CD8-positive, alpha-beta memory T cell (primary cell): ENCODE measurements at places on chromosomes 1 and 21. TPM values are rescaled to one million over a fixed set of nuclear protein-coding genes. Genes with fewer than 3 reads are reported as not detected.

GRCh38 chr1:45205011-45205909 is 1.1 kb downstream of the ZSWIM5 start:
- H3K4me1 ChIP-seq = peaks cover 24% of the 10 kb centered on the region
- H3K27ac ChIP-seq = no peak overlapping the region
- no peaks in the 10 kb centered on the region for H3K27me3 ChIP-seq
- H3K36me3 ChIP-seq = no peaks in the 10 kb centered on the region
- DNase-seq = peak; percentile 19

DNA sequence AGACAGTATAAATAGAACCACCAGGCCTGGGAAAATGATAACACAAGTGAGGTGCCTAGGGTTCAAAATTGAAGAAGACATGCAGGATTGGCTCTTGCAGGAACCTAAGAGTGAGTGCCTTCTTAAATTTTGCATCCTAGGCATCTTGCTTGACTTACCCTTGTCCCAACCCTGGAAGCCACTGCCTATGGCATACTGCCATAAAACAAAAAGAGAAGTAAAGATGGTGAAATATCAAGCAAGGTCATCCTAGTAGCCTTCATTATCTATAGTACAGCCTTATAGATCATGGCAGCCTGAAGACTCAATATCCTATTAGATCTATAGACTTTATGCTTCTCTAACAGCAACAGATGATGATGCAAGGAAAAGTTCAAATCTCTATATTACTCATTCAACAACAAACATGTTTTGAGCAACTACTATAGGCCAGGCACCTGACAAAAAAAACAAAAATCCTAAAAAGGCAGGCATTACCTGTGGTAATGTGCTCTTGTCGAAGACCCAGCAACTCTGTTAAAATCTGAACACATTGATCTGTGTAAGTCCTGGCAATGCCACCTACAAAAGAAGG is 6.3 kb downstream of the AP4B1 start:
- DNase-seq = no peak
- H3K36me3 ChIP-seq = peaks cover 58% of the 10 kb centered on the region
- H3K27me3 ChIP-seq = no peaks in the 10 kb centered on the region
- peaks cover 30% of the 10 kb centered on the region for H3K4me1 ChIP-seq
- no peak overlapping the region for H3K4me3 ChIP-seq
- no peak overlapping the region for H3K27ac ChIP-seq

GRCh38 chr1:43900386-43900785 is 33.2 kb upstream of the ARTN start:
- DNase-seq = no peak
- no peaks in the 10 kb centered on the region for H3K4me1 ChIP-seq
- peaks cover 11% of the 10 kb centered on the region for H3K36me3 ChIP-seq
- H3K27ac ChIP-seq = peak overlapping the region; percentile 18

Gene CRP
- not detected for polyA plus RNA-seq

DNA sequence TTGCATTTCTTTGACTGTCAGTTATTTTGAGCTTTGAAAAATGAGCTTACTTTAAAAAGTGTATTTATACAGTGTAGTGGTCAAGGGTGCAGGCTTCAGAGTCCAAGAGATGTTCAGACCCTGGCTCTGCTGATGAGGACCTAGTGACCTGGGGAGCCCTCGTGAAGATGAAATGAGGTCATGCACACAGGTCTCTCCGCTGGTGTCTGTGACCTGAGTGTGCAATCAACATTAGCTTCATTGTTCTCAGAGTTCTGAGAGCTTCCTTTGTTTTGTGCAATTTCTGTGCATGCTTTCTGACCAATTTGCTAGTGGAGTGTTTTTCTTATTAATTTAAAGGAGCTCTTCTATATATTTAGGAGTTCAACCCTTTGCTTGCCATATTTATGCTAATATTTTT is 71.3 kb downstream of the RIPK4 start:
- H3K4me3 ChIP-seq = no peak overlapping the region
- no peaks in the 10 kb centered on the region for H3K27me3 ChIP-seq
- no peaks in the 10 kb centered on the region for H3K4me1 ChIP-seq
- DNase-seq = no peak
- no peaks in the 10 kb centered on the region for H3K36me3 ChIP-seq

- H3K27me3 ChIP-seq = peaks cover 29% of the 10 kb centered on the region
- H3K4me1 ChIP-seq = peaks cover 7% of the 10 kb centered on the region
- no peaks in the 10 kb centered on the region for H3K36me3 ChIP-seq
- DNase-seq = peak; percentile 29
- H3K4me3 ChIP-seq = no peak within 1 kb of the TSS
Measured at GRCh38 chr1:156920233-156921052, at the start of gene LRRC71. Gene LRRC71, plus strand, starts transcription at chr1:156920632. Its CDS starts 172 bp downstream, at chr1:156920804.

GRCh38 chr1:157955857-157956256 is 37.6 kb upstream of the KIRREL1 start:
- H3K4me1 ChIP-seq = no peaks in the 10 kb centered on the region
- H3K36me3 ChIP-seq = no peaks in the 10 kb centered on the region
- H3K27me3 ChIP-seq = no peaks in the 10 kb centered on the region
- no peak for DNase-seq
- no peak overlapping the region for H3K4me3 ChIP-seq

DNA sequence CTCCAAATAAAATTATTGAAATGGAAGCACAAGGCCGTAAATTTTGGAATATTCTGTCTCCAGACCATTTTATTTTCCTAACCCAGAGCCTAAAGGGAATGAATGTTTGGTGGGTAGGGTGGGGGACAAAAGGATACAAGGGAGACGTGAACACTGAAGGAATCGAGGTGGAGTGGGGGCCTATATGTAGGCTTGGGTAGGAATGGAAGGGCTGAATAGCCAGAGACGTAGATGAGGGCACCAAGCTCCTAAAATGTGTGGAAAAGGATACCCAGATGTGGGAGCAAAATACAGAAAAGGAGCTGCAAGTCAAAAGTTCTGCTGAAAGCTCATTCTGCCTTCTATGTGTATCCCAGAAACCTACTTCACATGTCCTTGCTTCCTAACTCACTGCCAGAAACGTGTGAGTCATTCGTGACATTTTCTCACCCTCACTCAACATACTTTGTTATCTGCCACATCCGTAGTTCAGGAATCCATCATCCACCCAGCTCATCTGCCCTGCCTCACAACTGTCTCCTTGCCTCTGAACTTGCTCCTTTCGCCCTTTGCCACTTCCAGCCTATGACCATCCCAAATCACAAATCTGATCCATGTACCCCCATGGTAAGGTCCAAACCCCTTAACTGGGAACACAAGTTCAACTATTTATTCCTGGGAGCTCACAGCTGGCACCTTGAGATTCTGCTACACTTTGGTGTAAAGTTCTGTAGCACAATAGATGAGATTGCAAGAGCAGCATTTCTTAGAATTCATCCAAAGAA is 84.1 kb upstream of the PRDX6 start:
- H3K4me3 ChIP-seq = no peak overlapping the region
- no peaks in the 10 kb centered on the region for H3K27me3 ChIP-seq
- no peaks in the 10 kb centered on the region for H3K36me3 ChIP-seq
- H3K27ac ChIP-seq = no peak overlapping the region

DNA sequence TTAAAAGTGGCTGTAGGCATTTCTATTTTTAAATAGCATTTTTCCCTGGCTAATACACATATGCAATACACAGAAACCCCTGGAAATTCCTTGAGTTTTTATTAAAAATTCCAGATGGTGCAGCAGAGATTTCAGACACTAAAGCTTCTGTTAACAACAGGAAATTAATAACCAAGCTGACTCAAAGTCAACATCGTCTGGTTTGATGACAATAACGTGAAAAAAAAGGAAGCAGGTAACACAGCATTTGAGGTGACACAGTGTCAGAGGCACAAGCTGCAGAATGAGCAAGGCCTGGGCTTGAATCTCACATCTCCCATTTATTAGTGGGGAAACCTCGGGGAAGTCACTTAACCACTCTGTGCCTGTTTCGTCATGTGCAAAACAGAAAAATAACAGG is 64.6 kb upstream of the GJB5 start:
- DNase-seq = no peak
- no peaks in the 10 kb centered on the region for H3K4me1 ChIP-seq
- H3K36me3 ChIP-seq = no peaks in the 10 kb centered on the region
- no peak overlapping the region for H3K4me3 ChIP-seq
- no peak overlapping the region for H3K27ac ChIP-seq

DNA sequence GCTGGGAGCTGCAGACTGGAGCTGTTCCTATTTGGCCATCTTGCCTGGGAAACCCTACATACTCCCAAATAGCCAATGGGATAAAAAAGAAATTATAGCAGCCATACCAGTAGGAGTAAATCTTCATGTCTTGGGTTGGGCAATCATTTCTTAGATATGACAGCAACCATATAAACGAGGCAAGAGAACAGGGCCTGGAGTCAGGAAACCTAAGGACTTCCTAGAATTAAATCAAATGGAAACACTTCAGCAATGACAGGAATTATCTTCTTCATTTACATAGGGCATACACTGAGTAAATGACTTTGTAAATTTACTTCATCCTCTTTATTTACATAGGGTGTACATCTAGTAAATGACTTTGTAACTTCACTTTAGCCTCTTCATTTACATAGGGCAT is 286.6 kb upstream of the POGK start:
- no peak overlapping the region for H3K4me3 ChIP-seq
- no peaks in the 10 kb centered on the region for H3K4me1 ChIP-seq
- no peak for DNase-seq
- no peaks in the 10 kb centered on the region for H3K36me3 ChIP-seq
- H3K27me3 ChIP-seq = no peaks in the 10 kb centered on the region
- H3K27ac ChIP-seq = no peak overlapping the region

GRCh38 chr1:160520999-160521398 is 2.1 kb downstream of the SLAMF6 start:
- H3K27me3 ChIP-seq = no peaks in the 10 kb centered on the region
- H3K4me1 ChIP-seq = peaks cover 68% of the 10 kb centered on the region
- H3K4me3 ChIP-seq = peak overlapping the region; percentile 91
- no peaks in the 10 kb centered on the region for H3K36me3 ChIP-seq

- DNase-seq = no peak
- no peaks in the 10 kb centered on the region for H3K4me1 ChIP-seq
- H3K27ac ChIP-seq = no peak overlapping the region
- H3K27me3 ChIP-seq = no peaks in the 10 kb centered on the region
- no peaks in the 10 kb centered on the region for H3K36me3 ChIP-seq
Measured at GRCh38 chr21:18646116-18646515, 242.5 kb upstream of the TMPRSS15 start.

- no peak overlapping the region for H3K27ac ChIP-seq
- H3K27me3 ChIP-seq = no peaks in the 10 kb centered on the region
- DNase-seq = peak; percentile 76
- H3K4me3 ChIP-seq = no peak overlapping the region
- peaks cover 32% of the 10 kb centered on the region for H3K36me3 ChIP-seq
Measured at GRCh38 chr1:15918962-15919715, 56.8 kb downstream of the ZBTB17 start.

DNA sequence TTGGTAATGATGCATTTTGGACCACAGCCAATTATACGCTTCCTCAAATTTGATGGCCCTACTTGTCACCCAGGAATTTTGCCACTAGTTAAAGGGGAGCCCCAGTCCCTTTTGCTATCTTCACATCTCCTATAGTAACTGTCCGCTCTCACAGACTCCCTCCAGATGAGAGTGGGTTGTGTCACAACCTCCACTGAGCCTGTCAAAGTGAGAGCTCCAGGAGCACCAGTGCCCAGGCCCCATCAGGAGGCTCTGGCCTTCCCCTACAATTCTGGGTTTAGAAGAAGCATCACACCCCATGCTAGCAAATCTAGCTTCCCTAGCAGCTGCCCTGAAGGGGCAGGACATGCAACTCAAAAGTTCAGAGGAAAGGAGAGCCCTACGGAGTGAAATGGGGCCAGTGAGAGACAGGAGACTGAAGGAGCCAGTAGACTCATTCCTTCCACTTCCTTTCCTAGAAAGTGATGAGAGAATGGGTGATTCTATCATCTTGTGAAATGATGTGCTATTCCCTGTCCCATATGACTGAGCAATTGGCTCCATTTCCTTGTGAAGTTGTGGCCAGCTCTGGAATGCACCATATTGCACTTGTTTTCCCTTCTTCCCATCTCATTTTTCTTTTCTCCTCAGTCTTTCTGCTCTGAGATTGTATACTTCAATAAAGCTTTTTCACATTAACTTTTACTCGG is 541.3 kb downstream of the DPYD start:
- no peak overlapping the region for H3K4me3 ChIP-seq
- no peaks in the 10 kb centered on the region for H3K4me1 ChIP-seq
- no peaks in the 10 kb centered on the region for H3K27me3 ChIP-seq
- no peak overlapping the region for H3K27ac ChIP-seq

Gene CTH
- polyA plus RNA-seq = 2.5 TPM

Gene CRB1
- 0.05 TPM for polyA plus RNA-seq

GRCh38 chr21:42923553-42924432 is 1.6 kb downstream of the ERVH48-1 start:
- no peaks in the 10 kb centered on the region for H3K36me3 ChIP-seq
- DNase-seq = peak; percentile 76
- no peak overlapping the region for H3K27ac ChIP-seq
- H3K4me3 ChIP-seq = no peak overlapping the region
- no peaks in the 10 kb centered on the region for H3K27me3 ChIP-seq

DNA sequence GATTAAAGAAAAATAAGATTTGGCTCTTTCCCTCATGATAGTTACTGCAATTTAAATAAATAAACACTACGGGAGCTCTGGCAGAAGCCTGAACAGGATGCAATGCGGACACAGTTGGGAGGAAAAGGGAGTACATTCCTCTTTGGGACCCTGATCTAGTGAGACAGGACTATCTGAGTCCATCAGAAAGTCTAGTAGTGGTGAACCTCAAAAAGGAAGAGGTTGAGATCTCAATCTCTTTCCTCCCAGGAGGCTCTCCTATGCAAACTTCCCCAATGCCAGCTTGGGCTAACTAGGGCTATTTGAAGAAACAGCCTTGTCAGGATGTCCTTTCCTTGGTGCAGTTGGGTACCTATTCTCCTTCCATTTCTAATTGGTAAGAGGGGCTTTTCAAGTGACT is 4.9 kb upstream of the ABCD3 start:
- no peaks in the 10 kb centered on the region for H3K36me3 ChIP-seq
- no peak overlapping the region for H3K4me3 ChIP-seq
- H3K27me3 ChIP-seq = no peaks in the 10 kb centered on the region
- no peak for DNase-seq

DNA sequence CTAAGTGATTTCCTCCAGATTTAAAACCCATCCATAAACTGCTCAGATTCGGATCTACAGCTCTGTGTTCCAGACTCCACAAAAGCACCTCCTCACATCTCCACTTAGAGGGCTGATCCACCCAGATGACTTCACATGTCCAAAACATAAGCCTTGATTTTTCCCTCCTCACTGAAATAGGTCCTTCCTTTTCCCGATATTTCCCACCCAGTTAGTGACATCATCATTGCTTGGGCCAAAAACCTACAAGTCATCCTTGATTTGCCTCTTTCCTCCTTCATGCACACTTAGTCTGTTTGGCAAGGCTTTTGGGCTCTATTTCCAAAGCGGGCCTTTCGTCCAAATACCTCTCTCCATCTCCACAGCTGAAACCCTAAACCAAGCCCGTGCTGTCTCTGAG is 32.3 kb downstream of the CCDC185 start:
- no peak overlapping the region for H3K4me3 ChIP-seq
- no peaks in the 10 kb centered on the region for H3K36me3 ChIP-seq
- H3K4me1 ChIP-seq = no peaks in the 10 kb centered on the region
- H3K27me3 ChIP-seq = no peaks in the 10 kb centered on the region
- no peak overlapping the region for H3K27ac ChIP-seq
